ENCODE measurements at places on chromosomes 16 and 17.

GRCh38 chr17:78168903-78169793, 767 bp downstream of the SYNGR2 start:
- peak; percentile 63 for DNase-seq

- DNase-seq, result no peak
These were observed 179.6 kb upstream of the IRX3 start for GRCh38 chr16:54466233-54466632.

GRCh38 chr16:89315791-89316581, 98.5 kb downstream of the ZNF778 start:
- DNase-seq, result peak; percentile 93

DNA sequence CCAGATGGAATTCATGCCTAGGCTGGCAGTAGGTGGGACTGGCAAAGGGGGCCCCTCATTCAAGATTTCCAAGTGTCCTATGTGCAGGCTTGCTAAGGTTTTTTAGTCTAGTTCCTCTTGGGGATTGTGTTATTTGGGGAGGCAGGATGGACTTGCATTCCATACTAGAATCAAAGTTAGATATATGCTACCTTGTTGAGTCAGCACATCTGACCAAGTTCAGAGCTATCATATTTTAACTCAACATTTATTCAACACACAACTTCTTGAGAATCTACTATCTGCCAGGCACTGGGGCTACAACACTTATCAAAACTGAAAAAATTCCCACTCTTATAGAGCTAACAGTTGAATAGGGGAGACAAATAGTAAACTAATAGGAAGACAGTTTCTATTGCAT, 6.7 kb downstream of the GP2 start:
- DNase-seq, result no peak

DNA sequence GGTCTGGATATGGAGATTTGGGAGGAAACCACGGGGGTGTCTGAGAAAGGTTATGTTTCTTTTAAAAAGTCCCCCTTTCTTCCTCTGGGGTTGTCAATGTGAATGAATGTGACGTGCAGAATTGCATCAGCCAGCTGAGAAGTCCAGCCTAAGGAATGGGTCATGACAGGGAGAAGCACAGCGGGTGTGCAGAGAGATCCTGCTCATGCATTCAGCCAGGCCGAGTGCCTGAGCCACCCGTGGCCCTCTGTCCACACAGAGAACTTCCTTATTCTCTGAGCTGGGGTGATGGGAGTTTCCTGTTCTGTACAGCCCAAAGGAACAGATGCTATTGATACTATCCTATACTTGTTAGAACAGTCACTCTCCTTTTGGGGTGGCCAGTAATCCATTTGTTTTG, 117.9 kb downstream of the CPPED1 start:
- DNase-seq, result no peak
